Caco-2 (cell line): ENCODE measurements at places on chromosomes 11 and 22. TPM values are rescaled to one million over a fixed set of nuclear protein-coding genes. Genes with fewer than 3 reads are reported as not detected.
A peak's percentile ranks its signal among the peaks of the same experiment; 100 is the strongest.

- peaks cover 38% of the 10 kb centered on the region for H3K4me1 ChIP-seq
- peaks cover 1% of the 10 kb centered on the region for H3K36me3 ChIP-seq
- no peak for DNase-seq
- H3K27me3 ChIP-seq: no peaks in the 10 kb centered on the region
These were observed 2.3 kb downstream of the SMTN start for GRCh38 chr22:31083377-31083768.

DNA sequence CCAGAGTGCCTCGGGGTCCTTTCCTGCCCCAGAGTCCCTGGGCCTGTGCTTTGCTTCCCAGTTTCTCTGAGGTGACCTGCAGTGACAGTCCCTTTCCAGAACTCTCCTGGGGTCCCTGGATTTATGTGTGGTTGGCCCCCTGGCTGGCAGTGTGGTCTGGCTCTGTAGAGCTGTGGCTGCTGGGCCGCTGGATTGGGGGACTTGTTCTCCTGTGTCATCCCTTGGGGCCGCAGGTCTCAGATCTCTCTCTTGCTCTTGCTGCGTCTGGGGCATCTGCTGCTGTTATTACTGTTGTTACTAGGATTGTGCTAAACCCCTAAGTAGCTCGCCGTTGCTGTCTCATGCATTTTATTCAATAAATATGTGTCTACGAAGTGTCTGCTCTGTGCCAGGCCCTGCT is 31.9 kb downstream of the FAM83F start:
- H3K27me3 ChIP-seq: no peaks in the 10 kb centered on the region
- H3K4me3 ChIP-seq: no peak overlapping the region
- no peaks in the 10 kb centered on the region; the same call in 1 of the 2 replicates for H3K36me3 ChIP-seq

DNA sequence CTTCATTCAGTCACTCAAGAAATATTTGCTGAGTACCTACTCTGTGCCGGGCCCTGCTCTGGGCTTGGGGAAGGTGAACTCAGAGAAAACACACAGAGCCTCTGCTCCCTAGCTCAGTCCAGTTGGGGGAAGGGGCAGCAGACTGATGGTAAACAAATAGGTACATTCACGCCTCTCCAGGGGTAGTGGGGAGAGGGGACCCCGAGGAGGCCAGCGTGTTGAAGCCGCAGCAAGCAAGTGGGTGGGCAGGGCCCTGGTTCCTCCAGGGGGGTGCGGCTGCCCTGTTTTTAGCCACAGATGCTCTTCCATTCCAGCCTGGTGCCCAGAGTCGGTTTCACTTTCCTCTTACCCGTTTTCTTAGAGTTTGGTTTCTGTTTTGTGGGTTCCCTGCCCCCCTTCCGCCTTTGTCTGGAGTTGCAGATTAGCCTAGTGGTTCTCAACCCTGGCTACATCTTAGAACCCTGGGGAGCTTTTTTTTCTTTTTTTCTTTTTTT is 8.7 kb downstream of the DRAP1 start:
- no peak for DNase-seq
- no peak overlapping the region for H3K27ac ChIP-seq
- no peaks in the 10 kb centered on the region for H3K4me1 ChIP-seq
- no peak overlapping the region for H3K4me3 ChIP-seq

OTOG gene
- total RNA-seq: 0.95 and 2.5 TPM in 2 replicates

GLYATL1 gene
- total RNA-seq: 1.5 and 4.0 TPM in 2 replicates

SLC22A8 gene
- not detected in 2 replicates for total RNA-seq

SLC5A1 gene
- total RNA-seq: 0.23 and 0.81 TPM in 2 replicates

GRCh38 chr11:133956650-133957633 is at the start of gene IGSF9B:
Gene IGSF9B (minus strand): TSS chr11:133956968. CDS start chr11:133956754, 214 bp downstream.
- H3K4me1 ChIP-seq: 0 out of 2 replicates have a peak, but pooled peaks cover 6% of the 10 kb centered on the region
- H3K27me3 ChIP-seq: peaks cover 5% of the 10 kb centered on the region
- H3K4me3 ChIP-seq: peak within 1 kb of the TSS; percentile 39
- DNase-seq: peak; percentile 94
- H3K36me3 ChIP-seq: no peaks in the 10 kb centered on the region

- no peak overlapping the region for H3K4me3 ChIP-seq
- H3K36me3 ChIP-seq: no peaks in the 10 kb centered on the region
- DNase-seq: no peak
- peaks cover 51% of the 10 kb centered on the region for H3K4me1 ChIP-seq
- no peaks in the 10 kb centered on the region for H3K27me3 ChIP-seq
These were observed 89.4 kb downstream of the LDLRAD3 start for GRCh38 chr11:36033082-36033751.

DNA sequence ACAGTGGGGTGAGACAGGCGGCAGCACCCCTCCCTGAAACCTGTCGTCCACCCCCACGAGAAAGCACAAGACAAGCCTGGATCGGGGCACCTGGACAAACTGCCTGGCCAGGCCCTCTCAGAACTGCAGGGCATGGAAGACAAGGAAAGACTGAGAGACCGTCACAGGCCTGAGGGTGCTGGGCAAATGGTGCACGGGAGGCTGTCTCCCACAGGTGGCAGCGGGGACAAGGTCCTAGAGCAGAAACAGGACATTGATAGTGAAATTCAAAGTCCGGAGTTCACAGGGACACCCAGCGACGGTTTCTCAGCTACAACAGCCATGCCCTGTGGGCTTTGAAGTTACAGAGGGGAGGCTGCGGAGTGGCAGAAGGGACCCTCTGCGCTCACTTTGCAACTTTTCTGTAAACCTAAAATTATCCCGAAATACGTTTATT is 20.6 kb downstream of the DRD4 start:
- peak; percentile 26 for DNase-seq
- no peak overlapping the region for H3K4me3 ChIP-seq
- H3K4me1 ChIP-seq: peaks cover 13% of the 10 kb centered on the region
- H3K27me3 ChIP-seq: no peaks in the 10 kb centered on the region
- H3K27ac ChIP-seq: no peak overlapping the region

DNA sequence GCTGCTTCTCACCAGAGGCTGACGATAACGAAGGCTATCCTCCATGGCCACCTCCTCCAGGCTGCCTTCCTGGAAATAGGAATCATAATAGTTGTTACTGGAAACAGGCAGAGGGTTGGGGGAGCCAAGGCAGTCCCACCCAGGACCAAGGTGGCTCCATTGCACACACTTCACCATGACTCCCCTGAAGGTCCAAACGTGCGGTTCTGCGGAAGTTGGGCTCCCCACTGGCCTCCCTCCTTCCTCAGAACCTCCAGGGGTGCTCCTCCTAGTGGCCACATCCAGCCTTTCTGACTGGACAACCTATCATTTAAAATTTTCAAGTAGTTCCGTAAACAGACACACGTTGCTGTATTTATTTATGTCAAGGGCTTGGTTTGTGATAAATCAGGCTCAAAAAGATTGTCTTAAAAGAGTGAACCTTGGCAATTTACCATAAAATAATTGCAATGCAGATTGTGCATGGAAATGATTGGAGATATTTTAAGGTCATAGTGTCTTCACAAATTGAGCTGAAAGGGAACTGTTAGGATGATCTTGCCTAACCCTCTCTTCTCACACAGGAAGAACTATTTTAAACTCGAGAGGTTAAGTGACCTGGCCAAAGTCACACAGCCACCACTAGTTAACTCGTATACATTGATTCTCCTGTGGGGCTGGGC is 1.4 kb upstream of the TCN2 start:
- H3K36me3 ChIP-seq: no peaks in the 10 kb centered on the region; the same call in 1 of the 2 replicates
- DNase-seq: no peak
- H3K27me3 ChIP-seq: no peaks in the 10 kb centered on the region
- peaks cover 16% of the 10 kb centered on the region for H3K4me1 ChIP-seq

DNAJB7 gene
- total RNA-seq: not detected in 2 replicates

GRCh38 chr11:62554387-62555167 is 8.0 kb upstream of the AHNAK start:
- peak; percentile 51 for DNase-seq
- no peak overlapping the region for H3K4me3 ChIP-seq
- H3K36me3 ChIP-seq: peaks cover 2% of the 10 kb centered on the region; the same call in 1 of the 2 replicates
- peak overlapping the region; percentile 96 for H3K27ac ChIP-seq
- peaks cover 83% of the 10 kb centered on the region for H3K4me1 ChIP-seq

DNA sequence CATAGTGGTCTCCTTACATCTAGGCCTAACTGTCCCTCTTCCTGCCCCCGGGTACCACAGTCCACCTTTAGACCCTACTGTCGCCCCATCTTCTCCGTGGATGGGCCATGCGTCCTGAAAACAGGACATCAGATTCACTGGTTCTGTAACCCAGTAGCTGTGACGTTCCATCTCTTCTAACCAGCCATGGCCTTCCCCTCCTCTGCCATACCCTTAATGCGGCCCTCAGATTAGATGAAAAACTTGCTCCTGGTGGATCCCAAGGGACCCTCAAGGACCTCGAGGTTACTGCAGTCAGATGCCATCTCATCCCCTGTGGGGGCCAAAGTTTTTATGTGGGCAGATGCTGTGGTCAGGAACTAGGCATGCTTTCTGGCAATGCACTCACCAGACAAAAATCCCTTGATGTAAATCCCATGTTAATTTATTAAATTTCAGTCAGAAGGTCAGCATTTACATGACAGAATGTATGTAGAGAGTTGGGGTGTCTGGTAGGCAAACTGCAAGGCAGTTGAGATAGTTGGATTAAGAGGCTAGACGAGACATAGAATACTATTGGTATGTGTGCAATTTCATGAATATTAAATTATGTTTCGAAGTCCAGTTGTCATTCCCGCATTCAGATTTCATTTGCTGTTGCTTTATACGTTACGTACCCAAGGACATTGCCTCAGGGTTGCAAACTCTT is 64.3 kb downstream of the WNT11 start:
- H3K27me3 ChIP-seq: no peaks in the 10 kb centered on the region
- H3K36me3 ChIP-seq: 0 out of 2 replicates have a peak, but pooled peaks cover 1% of the 10 kb centered on the region
- H3K4me1 ChIP-seq: peaks cover 5% of the 10 kb centered on the region
- H3K27ac ChIP-seq: no peak overlapping the region
- no peak for DNase-seq

GGA1 gene
- total RNA-seq: 65.7 and 72.8 TPM in 2 replicates

FAM111B gene
- total RNA-seq: 49.3 and 55.8 TPM in 2 replicates

TNNT3 gene
- total RNA-seq: 0.88 and 2.8 TPM in 2 replicates

FZD4 gene
- 60.6 and 78.4 TPM in 2 replicates for total RNA-seq

CDC42BPG gene
- total RNA-seq: 29.1 and 36.0 TPM in 2 replicates
